ENCODE measurements at places on chromosomes 2 and 18. TPM values are rescaled to one million over a fixed set of nuclear protein-coding genes. Genes with fewer than 3 reads are reported as not detected.

The CCDC85A gene
- 3.1 TPM for polyA plus RNA-seq

The CNRIP1 gene
- 81.9 TPM for polyA plus RNA-seq

The COL4A3 gene
- polyA plus RNA-seq: 0.23 TPM

DNA sequence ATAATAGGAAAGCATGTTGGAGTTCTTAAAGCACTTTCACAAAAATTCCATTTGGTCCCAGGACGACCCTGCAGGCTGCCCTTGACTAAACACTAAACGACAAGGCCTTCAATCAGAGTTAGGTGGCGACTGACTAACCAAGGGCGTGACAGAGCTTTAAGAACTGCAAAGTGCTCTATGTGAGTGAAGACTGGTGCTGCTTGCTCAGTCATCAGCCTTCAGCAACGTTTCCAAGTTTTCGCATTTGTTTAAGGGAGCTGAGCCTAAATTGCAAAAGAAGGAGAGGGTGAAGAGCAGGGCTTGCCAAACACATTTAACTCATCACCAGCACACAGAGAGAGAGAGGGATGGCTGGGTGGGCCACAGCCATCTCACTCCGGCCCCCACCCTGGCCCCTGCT is 204.7 kb upstream of the PID1 start:
- no peak for DNase-seq

DNA sequence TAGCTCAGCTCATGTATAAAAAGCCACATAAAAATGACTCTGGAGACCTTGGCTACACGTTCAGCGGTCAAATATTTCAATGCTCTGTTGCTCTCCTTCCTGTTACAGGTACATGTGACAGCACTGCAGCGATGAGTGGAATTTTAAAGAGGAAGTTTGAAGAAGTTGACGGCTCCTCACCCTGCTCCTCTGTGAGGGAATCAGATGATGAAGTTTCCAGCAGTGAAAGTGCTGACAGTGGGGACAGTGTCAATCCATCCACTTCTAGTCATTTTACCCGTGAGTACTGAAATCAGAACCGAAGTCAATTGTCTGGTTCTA is 125.4 kb downstream of the CSRNP3 start:
- DNase-seq: no peak

DNA sequence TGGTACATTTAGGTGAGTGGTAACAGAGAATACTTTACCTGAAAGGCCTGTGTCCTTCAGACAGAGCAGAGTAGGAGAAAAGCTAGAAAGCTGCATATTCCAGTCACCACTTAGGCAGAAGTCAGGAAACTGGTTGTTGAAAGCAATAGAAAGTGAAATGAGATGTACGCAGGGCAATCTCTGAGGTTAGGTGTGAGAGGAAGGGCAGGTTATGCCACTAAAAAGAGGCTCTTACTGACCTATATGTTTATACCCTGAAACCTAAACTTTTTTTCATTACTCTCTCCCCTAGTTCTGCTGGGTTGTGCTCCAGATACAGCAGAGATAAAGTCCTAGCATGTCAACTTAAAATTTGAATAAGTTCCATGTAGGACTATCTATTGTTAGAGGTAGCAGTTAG is 93.5 kb downstream of the COX7A2L start:
- DNase-seq: no peak

GRCh38 chr2:144459937-144460336 is 60.0 kb downstream of the ZEB2 start:
- DNase-seq: no peak

- DNase-seq: no peak
Observed at GRCh38 chr18:44473394-44474066, 207.2 kb upstream of the SETBP1 start.

DNA sequence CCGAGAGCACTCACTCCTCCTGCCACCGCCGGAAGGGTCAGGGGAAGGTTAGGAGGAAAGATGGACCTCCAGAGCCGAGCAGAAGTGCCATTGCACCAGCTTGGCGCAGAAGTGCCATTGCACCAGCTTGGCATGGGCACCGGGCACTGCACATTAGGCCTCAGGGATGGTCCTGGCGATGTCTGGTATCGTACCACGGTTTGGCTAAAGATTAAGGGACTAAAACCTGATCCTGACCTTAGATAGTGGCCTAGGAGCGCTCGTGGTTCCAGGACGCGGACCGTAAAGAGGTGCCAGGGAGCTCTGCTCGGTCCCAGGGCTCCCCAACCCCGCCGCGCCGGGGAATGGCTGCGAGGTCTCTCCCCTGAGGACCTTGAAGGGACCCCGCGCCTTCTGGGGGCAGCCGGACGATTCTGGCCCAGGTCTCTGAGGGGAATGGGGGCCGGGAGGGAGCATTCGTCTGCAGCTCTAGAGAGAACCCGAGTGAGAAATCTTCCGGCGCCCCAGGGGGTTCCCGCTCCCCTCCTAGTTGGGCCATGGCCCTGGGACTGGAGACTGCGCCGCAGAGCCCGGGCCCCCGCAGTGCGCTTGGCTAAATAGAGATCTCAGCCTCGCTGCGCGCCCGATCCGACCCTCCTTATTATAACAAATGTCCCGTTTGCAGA is 1.8 kb downstream of the PAX8 start:
- DNase-seq: no peak

- no peak for DNase-seq
Observed at GRCh38 chr2:45839508-45840251, 188.2 kb downstream of the PRKCE start.
